Activated CD4-positive, alpha-beta T cell treated with anti-CD3 and anti-CD28 coated beads, Interleukin-2, amount 50 U/mL, for 4 hours (primary cell): ENCODE measurements at places on chromosomes 1 and 21.

DNA sequence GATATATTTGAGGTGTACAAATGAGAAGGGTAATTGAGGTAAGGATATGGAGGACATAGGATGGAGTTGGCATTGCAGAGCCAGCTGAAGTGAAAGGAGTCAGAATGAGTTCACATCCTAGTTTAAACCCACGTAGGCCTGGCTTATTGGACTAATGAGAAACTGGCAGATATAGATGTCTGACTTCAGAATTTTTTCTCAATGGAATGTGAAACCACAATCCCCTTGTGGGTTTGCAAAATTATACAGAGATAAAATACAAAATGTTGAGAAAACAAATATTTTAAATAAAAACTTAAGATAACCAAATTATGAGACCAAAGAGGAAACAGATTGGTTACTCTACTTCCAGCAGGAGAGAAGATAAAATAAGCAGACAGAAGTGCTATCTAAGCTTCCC lies 277.4 kb upstream of the LRRC7 start:
- DNase-seq, result no peak

DNA sequence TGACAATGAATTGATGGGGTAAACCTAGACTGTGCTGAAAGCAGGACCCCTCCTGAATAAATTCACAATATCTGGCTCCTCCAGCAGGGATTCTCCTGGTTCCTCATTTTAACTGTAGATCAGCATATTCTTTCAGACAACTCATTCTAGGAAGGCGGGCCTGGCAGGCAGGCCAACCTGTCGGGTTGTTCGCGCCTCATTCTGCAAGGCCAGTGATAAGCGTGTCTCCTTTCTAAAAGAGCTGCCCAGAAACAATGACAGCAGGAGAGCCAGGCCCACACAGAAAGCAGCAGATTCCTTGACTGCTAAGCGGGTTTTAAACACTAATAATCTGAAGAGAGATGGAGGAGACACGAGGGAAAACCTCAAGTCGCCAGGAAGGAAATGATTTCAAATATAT lies 70.0 kb downstream of the NTPCR start:
- DNase-seq, result no peak

- DNase-seq, result no peak
These were observed 47.9 kb downstream of the MACO1 start for GRCh38 chr1:25478633-25479032.

GRCh38 chr21:32424674-32425073 lies 12.2 kb downstream of the EVA1C start:
- no peak for DNase-seq
